Breast epithelium (tissue), 4 donors: ENCODE measurements at places on chromosomes 7 and 10. TPM values are rescaled to one million over a fixed set of nuclear protein-coding genes. Genes with fewer than 3 reads are reported as not detected.

DNA sequence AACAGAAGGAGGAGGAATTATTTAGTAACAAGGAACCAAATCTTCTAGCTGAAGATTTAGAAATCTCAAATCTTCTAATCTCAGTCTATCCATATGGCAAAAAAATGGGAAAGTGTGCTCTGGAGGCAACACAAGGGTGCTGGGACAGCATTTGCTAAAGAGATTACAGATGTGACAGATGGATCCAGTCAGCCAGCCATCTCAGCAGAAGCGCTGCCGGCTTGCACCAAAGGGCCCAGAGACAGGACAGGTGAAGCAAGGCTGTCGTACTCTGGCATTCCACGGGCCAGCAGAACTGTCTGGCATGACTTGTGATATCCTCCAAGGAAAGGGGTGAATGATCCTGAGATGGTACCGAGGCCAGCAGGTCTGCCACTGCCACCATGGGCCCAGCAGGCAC is 45.7 kb upstream of the GJD4 start:
- no peak for DNase-seq

DNA sequence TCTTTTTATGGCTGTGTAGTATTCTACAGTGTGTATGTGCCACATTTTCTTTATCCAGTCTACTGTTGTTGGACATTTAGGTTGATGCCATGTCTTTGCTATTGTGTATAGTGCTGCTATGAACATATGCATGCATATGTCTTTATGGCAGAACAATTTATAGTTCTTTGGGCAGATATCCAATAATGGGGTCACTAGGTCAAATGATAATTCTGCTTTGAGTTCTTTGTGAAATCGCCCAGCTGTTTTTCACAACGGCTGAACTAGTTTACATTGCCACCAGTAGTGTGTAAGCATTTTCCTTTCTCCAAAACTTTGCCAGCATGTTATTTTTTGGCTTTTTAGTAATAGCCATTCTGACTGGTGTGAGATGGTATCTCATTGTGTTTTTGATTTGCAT is 214.8 kb upstream of the TMEM229A start:
- DNase-seq = no peak

The PNLIP gene
- total RNA-seq = not detected

The LRRC18 gene
- total RNA-seq = not detected

The IKZF1 gene
- 21.3 TPM for total RNA-seq

The ADO gene
- total RNA-seq = 22.9 TPM

The DTX2 gene
- total RNA-seq = 30.5 TPM

GRCh38 chr7:131487217-131487616 is 69.2 kb downstream of the PODXL start:
- DNase-seq = no peak

DNA sequence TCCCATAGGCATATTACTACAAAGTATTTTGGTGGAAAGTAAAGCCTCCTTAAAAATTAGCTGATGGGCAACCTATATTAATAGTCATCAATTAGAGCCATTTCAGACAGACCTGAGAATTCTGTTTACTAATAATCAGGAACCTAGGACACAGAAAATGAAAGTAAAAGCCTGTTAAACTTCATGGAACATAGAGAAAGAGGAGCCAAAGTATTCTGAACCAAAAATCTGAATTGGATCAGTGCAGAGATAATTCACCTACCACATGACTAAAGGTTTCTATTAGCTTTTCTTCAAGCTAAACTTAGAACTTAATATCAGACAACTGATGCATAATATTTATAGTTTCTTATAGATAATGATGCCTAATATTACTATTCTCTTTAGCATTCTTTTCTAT is 204.5 kb upstream of the RHOBTB1 start:
- no peak for DNase-seq

DNA sequence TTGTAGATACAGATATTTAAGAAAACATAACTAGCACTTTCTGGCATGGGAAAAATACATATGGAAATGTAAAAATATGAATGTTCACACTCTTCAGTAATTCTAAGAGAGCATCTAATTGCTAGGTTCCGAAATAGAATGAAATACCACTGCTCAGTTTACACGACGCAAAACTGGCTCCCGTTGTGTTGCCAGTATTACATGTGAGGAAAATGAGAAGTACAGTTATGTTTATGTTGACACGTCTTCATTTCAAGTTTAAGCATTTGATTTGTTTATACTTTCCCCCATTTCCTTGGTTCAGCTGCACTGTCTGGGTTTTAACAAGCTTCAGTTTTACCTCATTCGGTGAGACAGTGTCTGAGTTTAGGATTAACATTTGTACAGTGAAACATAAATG is 275.8 kb upstream of the SEMA3D start:
- no peak for DNase-seq

The PNLIPRP3 gene
- 0.66 TPM for total RNA-seq

The A1CF gene
- total RNA-seq = not detected

- DNase-seq = no peak
Observed at GRCh38 chr7:145902123-145902522, 214.5 kb upstream of the CNTNAP2 start.

DNA sequence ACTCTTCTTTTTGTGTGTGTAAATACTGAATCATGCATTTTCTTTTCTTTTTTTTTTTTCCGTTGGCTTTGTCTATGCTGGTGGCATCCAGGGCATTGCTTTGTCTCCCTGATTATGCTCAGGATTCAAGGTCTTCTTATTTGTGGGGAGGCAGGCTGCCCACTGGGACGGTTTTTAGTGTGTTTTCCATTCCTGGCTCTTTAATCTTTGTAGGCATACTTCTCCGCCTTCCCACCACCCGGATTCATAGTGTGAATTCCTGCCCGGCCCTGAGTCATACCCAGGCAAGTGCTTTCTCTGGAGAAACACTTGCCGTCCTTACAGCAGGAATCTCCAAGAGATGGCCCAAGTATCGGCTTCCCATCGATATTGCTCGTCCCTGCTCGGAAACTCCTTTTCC is 5.2 kb downstream of the ZNF655 start:
- no peak for DNase-seq

GRCh38 chr10:77052593-77052992 is 585.0 kb downstream of the KCNMA1 start:
- DNase-seq = no peak

DNA sequence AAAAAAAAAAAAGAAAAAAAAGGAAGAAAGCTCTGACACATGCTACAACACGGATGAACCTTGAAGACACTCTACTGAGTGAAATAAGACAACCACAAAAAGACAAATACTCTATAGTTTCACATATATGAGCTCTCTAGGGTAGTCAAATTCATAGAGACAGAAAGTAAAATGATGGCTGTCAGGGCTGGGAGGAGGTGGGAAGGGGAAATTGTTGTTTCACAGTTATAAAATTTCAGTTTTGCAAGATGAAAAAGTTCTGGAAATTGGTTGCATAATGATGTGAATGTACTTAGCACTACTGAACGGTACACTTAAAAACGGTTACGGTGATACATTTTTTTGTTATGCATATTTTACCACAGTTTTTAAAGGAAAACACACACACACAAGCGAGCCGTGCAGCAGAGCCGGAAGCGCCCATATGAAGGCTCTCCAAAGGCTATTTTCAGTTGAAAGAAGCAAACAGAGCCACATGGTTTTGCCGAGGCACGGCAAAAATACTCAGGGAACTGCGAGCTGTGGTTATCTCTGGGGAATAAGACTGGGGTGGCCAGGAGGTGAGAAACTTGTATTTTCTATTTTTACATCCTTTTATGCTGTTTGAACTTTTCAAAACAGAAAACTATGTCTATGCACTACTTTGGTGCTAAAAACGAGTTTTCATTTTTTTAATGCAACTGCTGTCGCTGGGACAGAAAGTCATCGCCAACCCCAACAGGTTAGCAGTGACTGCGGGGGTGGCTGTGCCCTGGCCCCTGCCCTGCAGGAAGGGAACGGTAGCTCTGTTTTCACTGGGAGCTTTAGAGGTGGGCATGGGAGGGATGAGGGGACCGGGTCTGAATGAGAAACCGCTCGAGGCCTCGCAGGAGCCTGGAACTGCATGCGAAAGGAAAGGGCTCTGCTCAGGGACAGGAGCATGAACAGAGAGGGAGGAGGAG is 132.9 kb downstream of the OAT start:
- DNase-seq = no peak

The BCL7B gene
- total RNA-seq = 40.6 TPM

DNA sequence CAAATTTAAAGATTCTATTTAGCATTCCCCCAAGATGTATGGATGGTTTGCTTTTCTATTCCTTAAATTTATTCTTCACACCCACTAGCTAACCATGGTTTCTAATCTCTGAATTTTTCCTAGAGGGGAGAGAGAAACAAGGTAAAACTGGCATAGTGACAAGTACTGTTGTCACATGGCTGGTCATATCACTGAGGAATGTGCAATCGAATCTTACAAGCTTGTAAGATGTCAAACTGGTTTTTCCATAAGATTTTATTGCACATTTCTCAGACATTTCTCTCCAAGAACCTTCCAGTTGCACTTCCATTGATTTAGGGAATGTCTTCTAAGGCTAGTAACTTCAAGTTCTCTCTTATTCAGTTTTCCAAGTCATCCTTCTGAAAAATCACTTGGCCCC is 89.8 kb downstream of the MBL2 start:
- DNase-seq = no peak

- no peak for DNase-seq
Observed at GRCh38 chr7:98399890-98400541, 874 bp downstream of the BAIAP2L1 start.

- no peak for DNase-seq
Observed at GRCh38 chr10:78959924-78960285, 108.9 kb upstream of the ZMIZ1 start.

The CFAP70 gene
- total RNA-seq = 10.4 TPM

- DNase-seq = no peak
Observed at GRCh38 chr7:70696201-70696754, 435.7 kb upstream of the GALNT17 start.

GRCh38 chr7:27753863-27754262 is 13.9 kb downstream of the TAX1BP1 start:
- DNase-seq = no peak

- no peak for DNase-seq
Observed at GRCh38 chr10:11046776-11047160, 29.1 kb downstream of the CELF2 start.
